Hippocampal formation (tissue), 2 donors: ENCODE measurements at places on chromosomes 6 and 20.

GRCh38 chr20:18440403-18440802 lies 26.4 kb downstream of the DZANK1 start:
- DNase-seq = no peak

GRCh38 chr20:41316051-41316450 lies 1.5 kb downstream of the ZHX3 start:
- DNase-seq = no peak

GRCh38 chr6:7776509-7776908 lies 50.6 kb downstream of the BMP6 start:
- DNase-seq = no peak

DNA sequence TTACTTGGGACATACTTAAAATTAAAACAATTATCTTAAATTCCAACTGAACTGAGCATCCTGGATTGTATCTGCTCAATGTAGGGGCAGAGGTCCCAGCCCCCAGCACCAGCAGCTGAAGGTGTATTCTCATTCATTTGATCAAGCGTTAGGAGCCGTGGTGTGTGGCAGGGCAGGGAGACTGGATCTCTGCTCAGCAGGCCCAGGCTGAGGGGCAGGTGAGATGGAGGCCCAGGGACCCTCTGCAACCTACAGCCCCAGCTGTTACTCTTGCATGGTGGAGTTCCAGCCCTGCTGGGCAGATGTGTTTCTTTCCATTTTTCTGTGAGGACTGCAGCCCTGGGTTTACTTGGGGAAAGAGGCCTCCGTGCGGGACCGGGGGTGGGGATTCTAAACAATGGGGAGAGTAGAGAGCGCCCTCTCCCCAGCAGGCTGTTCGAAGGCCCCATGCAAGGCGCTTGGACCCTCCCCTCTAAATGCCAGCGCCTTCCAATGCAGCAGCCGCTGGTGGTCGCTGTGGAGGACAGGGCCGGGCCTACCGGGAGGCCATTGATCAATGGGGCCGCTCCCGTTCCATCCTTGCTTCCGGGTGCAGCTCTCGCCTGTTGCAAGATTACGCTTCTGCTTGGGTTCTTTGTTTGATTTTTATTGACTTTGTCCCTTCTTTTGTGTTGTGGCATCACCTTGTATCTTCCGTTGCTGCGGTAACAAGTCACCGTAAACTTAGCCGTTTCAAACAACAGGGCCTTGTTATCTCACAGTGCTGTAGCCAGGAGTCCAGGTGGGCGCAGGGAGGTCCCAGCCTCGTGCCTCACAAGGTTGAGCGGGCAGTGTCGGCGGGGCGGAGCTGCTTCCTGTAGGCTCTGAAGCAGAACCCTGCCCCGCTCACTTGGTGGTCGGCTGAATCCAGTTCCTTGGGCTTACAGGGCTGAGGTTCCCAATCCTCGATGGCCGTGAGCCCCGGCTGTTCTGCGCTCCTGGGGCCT lies 134.8 kb upstream of the PHACTR3 start:
- no peak for DNase-seq

DNA sequence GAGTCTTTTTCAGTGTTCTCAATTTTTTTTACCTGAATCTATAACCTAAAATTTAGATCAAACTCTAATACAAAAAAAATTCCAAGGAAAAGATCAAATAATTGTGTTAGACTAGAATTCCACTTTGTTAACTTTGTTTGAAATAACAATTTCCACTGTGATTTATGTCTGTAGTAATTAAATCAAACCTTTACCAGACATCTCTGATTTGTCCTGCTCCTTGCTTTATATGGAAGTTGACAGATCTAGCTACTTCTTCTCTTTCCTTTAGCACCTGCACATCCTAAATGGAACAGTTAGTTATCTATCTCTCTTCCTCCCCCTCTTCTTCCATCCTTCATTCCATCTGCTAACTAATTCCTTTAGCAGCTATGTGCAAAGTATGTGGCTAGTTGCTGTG lies 99.5 kb upstream of the TMEM30A start:
- no peak for DNase-seq

DNA sequence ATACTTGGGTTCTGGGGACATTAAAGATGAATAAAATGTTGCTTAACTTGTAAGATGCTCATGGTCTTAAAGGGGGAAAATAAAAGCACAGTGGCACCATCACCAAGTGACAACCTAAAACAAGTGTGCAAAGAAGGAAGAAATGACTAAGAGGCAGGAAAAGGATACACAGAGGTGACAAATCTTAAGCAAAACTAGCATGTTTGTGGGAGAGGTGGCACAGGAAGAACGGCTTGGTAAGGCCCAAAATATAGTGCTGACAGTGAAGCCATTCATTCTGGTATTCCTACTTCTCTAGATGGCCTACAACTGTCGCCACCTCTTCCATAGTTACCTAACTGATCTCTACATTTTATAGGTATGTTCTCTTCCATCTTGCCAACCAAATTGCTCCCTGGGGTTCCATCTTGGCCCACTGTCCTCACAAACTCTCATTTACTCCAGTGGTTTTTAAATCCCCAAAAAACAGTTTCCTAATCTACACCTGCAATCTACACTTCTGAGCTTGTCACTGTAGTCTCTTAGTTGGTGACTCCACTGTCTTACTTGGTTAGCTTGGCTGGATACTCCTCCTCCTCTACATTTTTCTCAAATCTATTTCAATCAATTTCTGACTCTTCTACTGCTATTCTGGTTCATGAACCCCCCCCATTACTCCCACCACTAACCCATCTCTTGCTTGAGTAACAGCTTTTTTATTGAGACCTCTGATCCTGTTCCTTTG lies 33.5 kb downstream of the FAM8A1 start:
- DNase-seq = no peak

- DNase-seq = no peak
Observed at GRCh38 chr6:52539607-52540006, 37.3 kb downstream of the TRAM2 start.

GRCh38 chr20:57211908-57212533 lies 54.4 kb downstream of the BMP7 start:
- no peak for DNase-seq
